ENCODE measurements at places on chromosomes 5 and 9.

DNA sequence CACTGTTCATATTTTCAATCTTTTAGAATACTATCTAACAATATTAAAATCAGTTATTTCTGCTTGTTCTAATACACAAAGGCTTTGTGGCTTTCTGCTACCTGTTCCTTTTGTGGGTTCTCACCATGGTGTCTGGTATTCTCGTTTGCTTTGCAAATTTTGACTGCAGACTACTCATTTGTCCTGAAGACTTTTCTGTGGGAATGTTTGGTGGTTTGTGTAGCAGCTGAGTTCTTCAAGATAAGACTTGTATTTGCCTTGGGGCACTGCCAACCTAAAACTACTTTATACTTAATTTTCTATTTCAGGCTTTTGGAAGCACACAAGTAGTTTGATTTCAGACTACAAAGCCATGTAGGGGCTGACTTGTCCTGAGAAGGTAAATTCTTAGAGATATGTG, 11.1 kb downstream of the IL33 start:
- no peak for DNase-seq

DNA sequence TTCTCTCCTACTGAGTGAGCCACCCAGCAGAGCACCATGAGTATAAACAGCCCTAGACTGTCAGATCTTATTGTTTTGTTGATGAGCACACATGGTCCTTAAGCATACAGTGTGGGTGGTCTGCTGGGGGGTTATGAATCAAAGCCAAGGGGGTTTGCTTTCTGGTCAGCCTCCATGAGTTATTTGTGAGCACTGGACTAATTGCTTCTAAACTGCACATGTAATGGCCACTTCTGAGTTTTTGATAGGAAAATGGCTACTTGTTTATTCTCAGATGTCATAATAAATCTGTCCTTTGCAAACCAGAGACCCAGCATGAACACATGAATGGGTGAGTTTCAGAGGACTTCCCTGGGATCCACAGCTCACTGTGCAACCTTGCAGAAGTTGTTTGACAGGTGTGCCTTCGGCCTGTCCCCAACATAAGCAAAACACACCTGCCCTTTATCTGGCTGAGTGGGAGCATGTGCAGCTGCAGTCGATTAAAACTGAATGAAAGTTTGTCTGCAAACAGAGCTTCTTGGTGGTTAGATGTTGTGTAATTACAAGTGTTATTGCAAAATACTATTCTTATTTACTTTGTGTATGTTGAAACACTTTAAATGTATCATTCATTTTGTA, 35.9 kb downstream of the MAMDC2 start:
- DNase-seq, result no peak

GRCh38 chr9:121756474-121757280, 105.2 kb downstream of the DAB2IP start:
- DNase-seq, result no peak

- DNase-seq, result no peak
These were observed 50.8 kb downstream of the F2R start for GRCh38 chr5:76766746-76767145.

DNA sequence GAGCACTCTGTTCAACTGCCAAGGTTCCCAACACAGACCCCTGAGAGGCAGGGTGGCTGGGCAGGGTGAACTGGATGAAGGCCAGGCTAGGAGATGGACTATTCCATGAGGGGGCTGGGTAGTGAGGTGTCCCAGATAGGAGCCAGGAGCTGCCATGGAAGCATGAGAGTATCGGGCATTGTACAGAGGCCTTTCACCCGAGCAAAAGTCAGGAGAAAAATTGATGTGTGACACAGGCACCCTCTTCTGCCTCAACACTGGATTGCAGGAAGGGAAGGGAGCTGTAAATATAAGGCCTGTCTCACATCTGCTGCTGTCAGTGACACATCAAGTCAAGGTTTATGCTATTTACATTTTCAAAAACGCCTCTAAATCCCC, 74.6 kb downstream of the UBAP1 start:
- DNase-seq, result no peak

GRCh38 chr5:172453986-172454357, 353 bp downstream of the SH3PXD2B start:
- DNase-seq, result no peak

DNA sequence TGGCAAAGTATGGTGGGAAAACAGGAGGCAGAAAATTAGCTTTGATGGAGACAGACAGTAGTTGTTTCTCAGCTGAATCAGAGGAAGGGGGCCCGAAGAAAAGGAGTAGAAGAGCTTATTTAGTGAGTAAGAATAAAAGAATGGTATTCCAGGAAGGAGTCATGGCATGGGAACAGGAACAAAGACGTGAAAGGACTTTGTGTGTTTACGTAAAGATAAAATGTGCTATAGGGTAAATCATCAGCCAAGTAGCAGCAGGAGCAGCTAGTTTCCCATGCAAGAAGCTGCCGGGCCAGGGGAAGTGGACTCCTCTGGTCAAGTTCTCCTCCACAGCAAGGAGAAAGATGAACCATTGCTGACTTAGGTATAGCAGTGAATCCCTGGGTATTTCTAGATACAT, 454.5 kb downstream of the HINT1 start:
- DNase-seq, result no peak

- no peak for DNase-seq
These were observed 33.9 kb downstream of the UNC13B start for GRCh38 chr9:35195683-35196082.

DNA sequence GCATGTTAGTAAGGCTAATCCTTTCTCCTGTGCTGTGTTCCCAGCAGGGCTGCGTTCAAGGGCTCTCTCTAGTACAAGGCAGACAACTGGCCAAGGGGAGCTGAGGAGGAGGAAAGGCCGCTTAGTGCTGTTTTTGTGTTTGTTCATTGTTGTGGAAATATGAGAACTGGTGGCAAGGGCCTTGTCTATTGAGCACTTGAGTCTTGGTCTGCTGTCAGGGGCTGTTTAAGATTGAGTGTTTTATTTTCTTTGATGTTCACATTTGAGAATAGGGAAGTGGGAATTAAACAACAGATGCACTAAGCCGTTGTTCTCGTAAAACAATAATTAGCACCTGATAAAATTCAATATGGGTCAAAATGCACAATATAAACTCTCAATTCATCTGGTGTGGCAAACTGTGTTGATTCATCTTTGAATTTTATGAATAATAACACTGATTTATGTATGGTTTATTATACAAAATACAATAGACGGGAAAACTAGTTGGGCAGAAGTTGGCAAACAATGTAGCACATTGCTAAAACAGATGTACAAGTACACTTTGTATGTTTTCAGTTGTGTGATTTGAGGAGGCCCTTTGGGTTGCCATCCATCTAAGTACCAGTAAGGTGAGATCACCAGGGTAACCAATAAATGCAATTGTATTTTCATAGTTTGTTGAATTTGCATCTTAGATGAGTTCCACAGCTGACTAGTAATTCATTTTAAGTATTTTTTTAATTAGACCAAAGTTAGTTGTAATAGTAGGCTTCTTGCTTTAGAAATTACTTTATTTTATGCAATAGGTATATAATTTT, 97.6 kb upstream of the GRHPR start:
- DNase-seq, result no peak

DNA sequence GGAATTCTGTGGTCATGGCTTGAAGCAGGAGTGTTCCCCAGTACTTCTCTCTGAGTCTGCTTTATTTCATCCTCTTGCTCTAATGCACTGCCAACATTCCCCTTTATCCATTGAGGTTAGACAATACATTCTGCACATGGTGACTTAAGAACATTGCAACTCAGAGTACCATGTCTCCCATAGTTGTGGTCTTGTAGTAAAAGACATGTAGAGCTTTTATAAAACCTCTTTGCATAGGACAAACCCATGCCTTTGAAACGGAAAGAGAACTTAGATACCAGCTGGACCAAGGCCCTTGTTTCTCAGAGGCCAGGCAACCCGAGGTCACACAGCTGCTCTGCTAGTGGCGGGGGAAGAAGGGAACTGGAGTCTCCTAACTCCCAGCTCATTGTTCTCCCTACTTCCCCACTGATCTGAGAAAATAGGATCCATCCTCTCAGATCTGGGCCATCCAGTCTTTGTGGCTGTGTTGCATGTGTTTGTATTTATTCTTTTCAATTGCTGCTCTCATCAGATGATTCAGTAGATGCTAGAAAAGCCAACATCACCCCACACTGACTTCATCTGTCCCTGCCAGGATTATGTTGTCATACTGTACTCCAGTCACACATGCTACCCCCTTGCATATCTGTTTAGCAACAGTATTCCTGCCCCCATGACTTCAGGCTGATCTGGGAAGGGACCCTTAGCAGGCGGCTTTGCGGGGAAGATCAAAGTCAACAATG, 236.9 kb downstream of the SAXO1 start:
- DNase-seq, result no peak

DNA sequence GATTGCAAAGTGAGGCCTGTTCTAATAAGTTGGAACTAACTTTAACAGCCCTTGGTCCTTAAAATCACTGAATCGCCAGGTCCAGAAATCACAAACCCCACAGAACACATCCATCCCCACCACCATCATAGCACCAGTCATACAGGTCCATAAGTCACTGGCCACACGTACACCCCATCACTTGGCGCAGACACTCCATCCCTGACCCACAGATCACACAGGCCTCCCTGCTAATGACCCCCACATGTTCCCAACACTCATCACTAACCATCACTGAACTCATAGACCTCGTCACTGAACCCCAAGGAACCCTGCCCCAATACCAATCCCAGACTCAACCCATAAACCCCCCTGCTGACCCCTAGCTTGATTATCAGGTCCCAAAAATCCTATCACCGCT, 41.2 kb upstream of the ZNF300 start:
- no peak for DNase-seq

DNA sequence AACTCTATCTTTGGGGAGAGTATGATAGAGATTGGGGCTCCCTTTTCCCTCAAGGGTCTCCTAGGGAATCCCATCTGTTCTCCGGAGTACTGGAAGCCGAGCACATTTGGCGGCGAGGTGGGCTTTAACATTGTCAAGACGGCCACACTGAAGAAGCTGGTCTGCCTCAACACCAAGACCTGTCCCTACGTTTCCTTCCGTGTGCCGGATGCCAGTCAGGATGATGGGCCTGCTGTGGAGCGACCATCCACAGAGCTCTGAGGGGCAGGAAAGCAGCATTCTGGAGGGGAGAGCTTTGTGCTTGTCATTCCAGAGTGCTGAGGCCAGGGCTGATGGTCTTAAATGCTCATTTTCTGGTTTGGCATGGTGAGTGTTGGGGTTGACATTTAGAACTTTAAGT, 21.5 kb downstream of the PTGS1 start:
- DNase-seq, result no peak

GRCh38 chr9:137301081-137301947, 757 bp downstream of the NRARP start:
- no peak for DNase-seq

GRCh38 chr9:92324431-92324830, 719 bp downstream of the NOL8 start:
- no peak for DNase-seq

DNA sequence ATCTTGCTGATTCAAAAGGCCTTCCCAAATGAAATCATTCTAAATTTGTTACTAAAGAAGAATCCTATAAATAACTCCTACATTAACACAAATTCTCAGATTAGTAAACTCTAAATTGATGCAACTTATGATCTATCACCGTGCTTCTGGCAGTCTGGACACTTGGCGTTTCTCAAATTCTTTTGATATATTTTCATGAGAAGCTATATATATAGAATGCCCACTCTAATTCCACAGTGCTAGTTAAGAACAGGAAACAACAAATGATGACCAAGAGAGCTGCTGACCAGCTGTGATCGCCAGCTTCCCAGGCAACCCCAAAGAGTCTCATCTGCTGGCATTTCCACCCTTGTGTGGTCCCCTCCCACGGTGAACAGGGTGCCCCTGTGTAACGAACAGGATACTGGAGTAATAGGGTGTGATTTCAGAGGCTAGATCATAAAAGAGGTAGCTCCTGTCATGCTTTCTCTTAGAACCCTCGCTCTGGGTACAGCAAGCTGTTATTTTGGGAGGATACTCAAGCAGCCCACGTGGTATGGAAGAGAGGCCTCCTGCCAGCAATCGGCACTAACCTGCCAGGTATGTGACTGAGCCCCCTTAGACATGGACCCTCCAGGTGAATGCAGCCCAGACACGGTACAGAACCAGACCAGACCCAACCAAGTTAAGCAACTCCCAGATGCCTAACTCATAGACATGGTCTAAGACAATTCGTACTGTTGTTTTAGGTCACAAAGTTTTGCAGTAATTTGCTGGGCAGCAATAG, 64.7 kb downstream of the CDC14B start:
- DNase-seq, result no peak

DNA sequence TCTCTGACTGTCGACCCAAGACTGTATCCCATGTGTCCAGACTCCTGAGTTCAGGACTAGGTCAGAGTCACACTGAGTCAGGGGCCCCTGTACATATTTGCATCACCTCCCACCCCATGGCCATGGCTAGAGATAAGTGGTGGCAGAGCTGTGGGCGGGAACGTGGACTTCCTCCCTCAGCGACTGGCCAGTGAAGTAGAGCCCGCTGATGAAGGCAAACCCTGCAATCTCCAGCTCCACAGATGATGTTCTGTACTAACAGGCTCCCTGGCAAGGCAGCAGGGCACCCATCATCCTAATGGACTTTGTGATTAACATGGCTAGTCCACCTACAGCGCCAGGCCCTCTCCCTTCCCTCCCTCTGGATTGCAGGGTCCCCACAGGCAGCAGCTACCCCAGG, 110.5 kb upstream of the LRRTM2 start:
- DNase-seq, result no peak

GRCh38 chr5:110651507-110651906, 75.0 kb downstream of the TMEM232 start:
- no peak for DNase-seq

- DNase-seq, result no peak
These were observed 260.3 kb downstream of the GOLPH3 start for GRCh38 chr5:31913808-31914207.

DNA sequence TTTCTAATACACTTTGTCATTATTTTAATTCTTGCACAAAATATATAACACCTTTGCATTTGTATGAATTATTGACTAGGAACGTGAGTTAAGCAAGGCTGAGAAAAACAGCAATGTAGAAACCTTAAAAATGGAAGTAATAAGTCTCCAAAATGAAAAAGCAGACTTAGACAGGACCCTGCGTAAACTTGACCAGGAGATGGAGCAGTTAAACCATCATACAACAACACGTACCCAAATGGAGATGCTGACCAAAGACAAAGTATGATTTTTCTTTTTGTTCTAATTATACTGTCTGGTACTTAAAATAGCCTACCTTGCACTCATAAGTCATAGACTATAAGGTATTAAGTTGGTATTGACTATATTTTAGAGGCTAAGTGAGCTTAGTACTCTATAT, 34.4 kb downstream of the RAD50 start:
- DNase-seq, result no peak

GRCh38 chr9:133845440-133845839, 107.3 kb upstream of the SARDH start:
- no peak for DNase-seq

Measured in AG04450 (cell line).